ENCODE measurements at places on chromosomes 12 and 14.

- no peak for DNase-seq
These were observed 184.0 kb downstream of the AACS start for GRCh38 chr12:125249066-125249824.

DNA sequence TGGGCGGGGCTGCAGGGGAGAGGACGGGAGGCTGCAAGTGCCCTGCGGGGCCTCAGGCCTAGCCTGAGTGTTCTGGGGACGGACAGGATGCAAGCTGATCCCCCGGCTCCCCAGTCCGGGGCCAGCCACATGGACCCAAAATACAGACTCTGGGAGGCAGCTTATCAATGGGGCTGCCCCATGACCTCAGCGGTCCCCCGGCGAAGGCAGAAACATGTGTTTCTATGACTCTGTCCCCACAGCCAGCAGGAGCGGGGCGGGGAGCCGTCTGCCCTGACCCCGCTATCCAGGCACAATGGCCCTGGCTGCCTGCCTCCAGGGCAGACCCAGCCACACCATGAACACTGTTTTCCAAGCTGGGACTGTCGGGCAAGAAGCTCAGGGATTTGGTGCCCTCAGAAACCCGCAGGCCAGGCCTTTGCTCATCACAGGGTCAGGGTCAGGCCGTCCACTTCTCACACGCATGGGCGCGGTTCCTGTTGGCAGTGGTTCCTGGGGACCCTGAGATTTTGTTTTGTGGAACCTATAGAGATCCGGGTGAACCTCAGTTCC, 75.0 kb downstream of the RFLNA start:
- DNase-seq, result no peak

- DNase-seq, result no peak
These were observed 43.3 kb upstream of the ISM2 start for GRCh38 chr14:77541905-77542304.

GRCh38 chr14:56741325-56741724, 69.0 kb downstream of the OTX2 start:
- no peak for DNase-seq

DNA sequence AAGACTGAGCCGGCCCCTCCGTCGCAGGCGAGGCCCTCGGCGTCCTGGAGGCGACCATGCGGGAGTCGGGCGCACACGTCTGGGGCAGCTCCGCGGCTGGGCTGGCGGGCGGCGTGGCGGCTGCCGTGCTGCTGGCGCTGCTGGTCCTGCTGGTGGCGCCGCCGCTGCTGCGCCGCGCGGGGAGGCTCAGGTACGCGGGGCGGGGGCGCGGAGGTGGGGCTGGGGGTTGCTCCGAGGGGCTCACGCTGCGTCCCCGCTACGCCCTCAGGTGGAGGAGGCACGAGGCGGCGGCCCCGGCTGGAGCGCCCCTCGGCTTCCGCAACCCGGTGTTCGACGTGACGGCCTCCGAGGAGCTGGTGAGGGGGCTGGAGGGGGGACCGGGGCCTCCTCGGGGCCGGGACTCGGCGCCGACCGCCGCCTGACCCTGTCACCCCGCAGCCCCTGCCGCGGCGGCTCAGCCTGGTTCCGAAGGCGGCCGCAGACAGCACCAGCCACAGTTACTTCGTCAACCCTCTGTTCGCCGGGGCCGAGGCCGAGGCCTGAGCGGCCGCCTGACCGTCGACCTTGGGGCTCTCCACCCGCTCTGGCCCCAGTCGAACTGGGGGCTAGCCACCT, 7.8 kb downstream of the AMN start:
- no peak for DNase-seq

DNA sequence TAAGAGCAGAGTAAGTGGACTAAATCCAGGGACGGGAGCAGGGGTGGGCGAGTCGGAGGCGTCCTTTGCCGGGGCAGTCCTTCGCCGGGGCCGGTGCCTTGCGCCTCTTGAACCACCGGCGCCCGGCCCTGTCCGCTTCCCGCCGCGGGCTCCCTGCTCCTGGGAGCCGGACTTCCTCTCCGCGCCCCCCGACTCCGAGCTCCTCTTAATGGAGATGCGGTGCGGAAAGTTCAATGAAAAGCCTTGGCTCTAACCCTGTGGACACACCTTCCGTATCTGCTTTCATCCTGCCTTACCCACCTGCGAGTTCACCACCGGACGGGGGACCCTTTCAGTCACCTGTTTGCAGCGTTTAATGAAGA, 412 bp downstream of the FGFR1OP2 start:
- DNase-seq, result peak; percentile 51

- DNase-seq, result no peak
These were observed 135.8 kb downstream of the EML1 start for GRCh38 chr14:99928963-99929362.

GRCh38 chr14:55446127-55446736, 5.8 kb upstream of the TBPL2 start:
- DNase-seq, result peak; percentile 76

DNA sequence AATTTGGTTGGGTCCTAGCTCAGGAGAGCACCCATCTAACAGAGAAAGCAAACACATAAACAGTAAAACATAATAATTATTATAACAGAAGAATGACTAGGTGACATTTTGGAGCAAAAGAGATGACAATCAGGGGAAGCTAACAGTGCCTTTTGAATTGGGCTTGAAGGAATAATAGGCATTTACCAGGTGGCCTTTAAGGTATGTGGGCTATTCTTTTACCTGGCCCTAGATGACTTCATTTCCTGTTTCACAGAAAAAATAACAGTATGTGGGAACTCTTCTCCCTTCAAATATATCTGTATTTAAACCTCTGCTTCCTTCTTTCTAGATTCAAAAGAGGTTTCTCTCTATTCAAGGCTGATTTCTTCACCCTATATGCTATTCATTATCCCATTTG, 3.8 kb downstream of the IRAK4 start:
- DNase-seq, result no peak

- DNase-seq, result no peak
These were observed 398.8 kb downstream of the PRKD1 start for GRCh38 chr14:29528889-29529288.

- no peak for DNase-seq
These were observed 121.2 kb upstream of the LRIG3 start for GRCh38 chr12:59041241-59042121.

- DNase-seq, result no peak
These were observed 435.0 kb downstream of the NELL2 start for GRCh38 chr12:44441155-44441554.

- DNase-seq, result no peak
These were observed 61.0 kb downstream of the HMGA2 start for GRCh38 chr12:65885312-65885711.

- DNase-seq, result peak; percentile 58
These were observed 12.2 kb downstream of the DEGS2 start for GRCh38 chr14:100147181-100147631.

DNA sequence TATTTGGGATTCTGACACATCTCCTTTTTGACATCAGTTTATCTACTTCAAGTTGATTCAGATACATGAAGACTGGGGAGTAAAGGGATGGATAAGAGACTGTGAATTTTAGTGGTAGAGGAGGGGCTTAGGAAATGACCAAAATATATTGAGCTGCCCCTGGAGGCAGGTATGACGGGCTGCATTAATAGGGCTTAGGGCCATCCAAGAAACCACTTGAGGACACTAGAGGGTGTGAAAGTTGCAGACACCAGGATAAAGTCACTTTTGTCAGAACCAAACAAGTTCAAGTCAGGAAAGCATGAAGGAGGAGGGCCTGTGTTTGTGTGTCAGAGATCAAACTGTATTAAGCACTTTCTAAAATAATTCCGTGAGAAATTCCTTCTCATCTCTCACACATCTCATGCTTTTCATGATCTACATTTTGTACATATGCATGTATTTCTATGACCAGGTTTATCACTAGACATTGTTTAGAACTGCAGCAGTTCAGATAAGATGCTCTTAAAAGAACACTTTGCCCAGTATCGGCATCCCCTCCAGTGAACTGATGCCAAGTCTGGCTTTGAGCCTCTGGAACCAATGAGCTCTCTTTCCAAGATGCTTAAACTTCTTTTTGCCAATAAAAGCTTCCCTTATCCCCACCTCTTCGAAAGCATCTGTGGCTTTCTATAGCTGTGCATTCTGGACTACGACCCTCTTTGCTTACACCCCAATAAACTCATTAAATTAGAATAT, 136.9 kb downstream of the SLC38A1 start:
- no peak for DNase-seq

DNA sequence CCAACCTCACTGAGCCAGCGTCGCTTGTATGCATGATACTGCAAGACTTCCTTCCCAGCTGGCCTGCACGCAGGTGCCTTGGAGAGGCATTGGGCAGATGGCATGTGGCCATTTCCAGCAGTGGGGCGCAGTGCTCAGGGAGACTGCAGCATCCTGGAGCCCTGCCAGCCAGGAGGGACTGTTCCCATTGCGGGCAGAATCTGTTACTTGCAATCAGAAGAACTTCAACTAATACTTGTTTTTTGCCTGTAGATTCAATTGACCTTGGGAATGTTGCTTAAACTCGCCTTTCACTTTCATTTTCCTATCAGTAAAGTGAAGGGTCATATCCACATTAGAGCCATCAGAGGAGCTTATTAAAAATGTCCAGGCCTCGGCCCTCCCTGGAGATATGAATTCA, 29.8 kb downstream of the ANKRD9 start:
- DNase-seq, result no peak

GRCh38 chr14:86525673-86526072, 995.7 kb downstream of the FLRT2 start:
- DNase-seq, result no peak

DNA sequence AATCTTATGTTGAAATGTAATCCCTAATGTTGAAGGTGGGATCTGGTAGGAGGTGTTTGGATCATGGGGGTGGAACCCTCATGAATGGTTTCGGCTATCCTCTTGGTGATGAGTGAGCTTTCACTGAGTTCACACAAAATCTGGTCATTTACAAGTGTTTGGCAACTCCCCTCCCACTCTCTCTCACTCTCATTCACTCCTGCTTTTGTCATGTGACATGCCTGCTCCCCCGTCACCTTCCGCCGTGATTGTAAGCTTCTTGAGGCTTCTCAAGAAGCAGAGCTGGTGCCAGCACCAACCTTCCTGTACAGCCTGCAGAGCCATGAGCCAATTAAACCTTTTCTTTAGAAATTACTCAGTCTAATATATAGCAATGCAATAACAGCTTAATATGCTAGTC, 245.4 kb downstream of the BMP4 start:
- DNase-seq, result no peak

- no peak for DNase-seq
These were observed 4.1 kb upstream of the DAO start for GRCh38 chr12:108875682-108876361.

DNA sequence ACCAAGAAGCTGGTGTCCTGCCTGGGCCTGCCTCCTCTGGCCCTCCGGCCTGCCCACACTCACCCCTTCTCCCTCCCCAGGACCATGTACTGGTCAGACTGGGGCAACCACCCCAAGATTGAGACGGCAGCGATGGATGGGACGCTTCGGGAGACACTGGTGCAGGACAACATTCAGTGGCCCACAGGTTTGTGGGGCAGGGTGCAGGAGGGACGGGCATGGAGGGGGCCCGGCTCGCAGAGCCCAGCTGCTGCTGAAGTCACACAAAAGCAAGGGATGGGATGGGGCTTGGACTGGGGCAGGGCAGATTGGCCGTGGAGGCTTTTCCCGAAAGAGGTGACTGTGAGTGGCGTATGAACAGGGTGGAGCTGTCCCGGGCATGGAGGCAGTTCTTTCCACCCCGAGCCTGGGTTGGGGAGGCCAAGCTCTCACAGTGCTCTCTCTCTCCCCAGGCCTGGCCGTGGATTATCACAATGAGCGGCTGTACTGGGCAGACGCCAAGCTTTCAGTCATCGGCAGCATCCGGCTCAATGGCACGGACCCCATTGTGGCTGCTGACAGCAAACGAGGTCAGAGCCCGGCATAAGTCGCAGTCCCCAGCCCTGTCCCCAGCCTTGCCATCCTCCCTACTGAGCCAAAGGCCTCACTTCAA, 7.8 kb upstream of the NXPH4 start:
- no peak for DNase-seq

DNA sequence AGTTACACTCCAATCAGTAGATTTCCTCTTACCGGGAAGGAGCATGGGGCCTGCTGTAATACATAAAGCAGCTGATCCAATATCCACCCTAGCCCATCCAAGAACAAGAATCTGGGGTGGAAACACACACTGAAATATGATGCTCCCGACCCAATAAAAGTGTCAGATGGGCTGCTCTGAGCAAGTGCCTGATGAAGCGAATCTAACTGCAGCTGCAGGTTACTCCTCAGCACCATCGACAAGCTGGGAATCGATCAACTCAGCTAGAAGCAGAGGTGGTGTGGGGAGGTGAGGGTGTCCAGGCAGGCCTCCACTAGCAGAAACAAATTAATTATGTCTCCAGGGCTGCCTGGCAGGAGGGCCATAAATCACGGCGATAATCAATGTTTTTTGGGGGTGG, 64.0 kb upstream of the WSCD2 start:
- no peak for DNase-seq

- no peak for DNase-seq
These were observed 268.7 kb downstream of the TMEM132D start for GRCh38 chr12:129635021-129635685.

DNA sequence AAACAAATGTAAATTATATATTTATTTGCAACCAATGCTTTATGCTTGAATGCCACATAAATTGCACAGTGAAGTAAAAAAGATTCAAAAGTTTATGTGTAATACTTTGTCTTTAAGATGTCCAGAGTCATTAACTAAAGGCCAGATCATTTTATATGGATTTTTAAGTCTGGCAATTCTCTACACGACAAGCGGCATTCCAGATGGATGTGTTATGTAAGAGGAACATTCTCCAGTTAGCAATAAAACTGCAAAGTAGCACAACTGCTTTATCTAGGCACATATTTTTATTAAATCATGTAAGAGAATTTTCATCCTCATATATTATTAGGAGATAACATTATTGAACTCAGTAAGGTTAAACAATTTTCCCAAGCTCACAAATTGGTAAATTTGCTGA, 1717.7 kb upstream of the SEL1L start:
- no peak for DNase-seq

DNA sequence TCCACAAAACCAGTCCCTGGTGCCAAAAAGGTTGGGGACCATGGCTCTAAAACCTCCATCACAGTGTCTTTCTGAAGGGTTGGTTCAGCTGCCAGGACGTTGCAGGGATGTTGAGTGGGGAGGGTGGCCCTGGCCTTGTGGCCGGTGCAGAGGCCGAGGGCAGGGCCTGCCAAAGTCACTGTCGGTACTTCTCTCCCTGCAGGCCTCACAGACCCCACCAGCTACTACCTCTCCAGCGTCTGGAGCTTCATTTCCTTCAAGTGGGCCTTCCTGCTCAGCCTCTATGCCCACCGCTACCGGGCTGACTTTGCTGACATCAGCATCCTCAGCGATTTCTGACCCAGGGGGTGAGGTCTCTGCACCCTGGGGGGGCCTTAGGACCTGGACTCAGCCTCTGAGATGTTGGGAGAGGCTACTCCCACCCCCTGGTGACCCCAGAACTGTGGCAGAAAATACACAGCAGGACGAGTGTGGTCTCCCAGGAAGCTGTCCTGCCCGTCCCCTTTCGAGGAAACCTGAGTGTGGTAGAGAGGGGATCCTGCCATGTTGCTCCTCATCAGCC, 7.0 kb downstream of the SLC48A1 start:
- no peak for DNase-seq

DNA sequence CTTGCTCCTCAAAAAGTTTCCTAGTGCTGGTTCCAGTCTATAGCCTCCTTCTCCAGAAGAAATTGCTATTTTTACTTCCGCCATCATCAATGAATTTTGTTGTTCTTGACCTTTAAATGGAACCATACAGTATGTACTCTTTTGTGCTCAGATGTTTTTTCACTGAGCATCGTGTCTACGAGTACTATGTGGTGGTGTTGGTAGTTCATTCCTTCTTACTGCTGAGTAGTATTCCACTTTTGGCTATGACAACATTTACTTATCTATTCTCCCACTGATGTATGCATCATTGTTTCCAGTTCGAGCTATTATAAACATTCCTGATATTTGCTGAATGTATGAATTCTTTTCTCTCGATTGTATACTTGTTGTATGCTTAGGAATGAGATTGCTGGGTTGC, 28.6 kb downstream of the SLC2A14 start:
- DNase-seq, result no peak
